Aorta (tissue), 5 donors: ENCODE measurements at places on chromosomes 4 and X.

DNA sequence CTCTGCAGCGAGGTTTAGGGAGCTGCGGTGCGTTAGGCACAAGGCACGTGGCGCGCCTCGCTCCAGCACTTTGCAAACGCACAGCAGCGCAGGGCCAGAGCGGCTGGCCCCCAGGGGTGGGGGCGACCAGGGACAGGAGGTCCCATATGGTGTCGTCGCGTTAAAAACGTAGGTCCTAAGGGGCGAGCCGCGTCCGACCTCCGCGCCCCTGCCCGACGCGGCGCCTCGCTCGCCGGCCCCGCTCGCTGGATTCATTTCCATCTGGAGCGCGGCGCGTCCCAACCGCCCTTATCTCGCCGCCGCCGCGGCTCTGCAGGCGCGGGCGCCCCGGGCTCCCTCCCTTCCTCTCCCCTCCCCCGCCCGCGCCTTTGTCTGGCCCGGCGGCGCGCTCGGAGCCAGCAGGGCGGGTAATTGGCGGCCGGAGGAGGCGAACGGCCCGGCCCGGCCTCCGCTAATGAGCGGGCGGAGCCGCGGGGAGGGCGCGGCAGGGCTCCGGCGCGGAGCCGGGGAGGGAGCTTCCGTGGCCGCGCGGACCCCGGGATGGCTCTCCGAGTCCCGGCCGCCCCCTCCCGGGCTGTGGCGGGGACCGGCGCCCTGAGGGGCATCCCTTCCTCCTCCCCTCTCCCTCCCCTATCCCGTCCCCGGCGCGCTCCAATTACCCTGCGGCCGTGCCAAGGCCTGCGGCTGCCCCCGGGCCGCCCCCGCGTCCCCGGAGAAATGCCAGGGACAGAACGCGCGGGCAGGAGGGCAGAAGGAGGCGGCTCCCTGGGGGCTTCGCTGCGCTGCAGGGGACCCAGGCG is 409.0 kb downstream of the BCOR start:
- peak; percentile 85 for DNase-seq

- DNase-seq, result no peak
Measured at GRCh38 chrX:13198056-13198761, 121.6 kb downstream of the ATXN3L start.

DNA sequence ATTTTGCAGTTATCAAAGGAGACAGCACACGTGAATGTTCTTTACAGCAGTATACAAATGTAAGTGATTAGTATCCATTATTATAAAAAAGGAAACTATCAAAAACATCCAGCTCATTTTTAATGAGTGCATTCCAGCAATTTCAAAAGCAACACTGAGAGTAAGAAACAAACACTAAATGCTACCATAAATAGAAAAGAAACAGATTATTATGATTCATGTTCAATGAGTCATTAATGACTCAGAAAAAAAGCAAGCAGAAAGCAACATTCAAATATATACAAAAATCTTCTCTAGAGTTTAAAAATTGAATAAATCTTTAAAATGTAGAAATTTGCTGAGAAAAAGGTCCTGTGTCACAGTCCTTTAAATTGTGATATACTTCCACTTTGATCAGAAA is 346.5 kb upstream of the FMR1 start:
- DNase-seq, result no peak

DNA sequence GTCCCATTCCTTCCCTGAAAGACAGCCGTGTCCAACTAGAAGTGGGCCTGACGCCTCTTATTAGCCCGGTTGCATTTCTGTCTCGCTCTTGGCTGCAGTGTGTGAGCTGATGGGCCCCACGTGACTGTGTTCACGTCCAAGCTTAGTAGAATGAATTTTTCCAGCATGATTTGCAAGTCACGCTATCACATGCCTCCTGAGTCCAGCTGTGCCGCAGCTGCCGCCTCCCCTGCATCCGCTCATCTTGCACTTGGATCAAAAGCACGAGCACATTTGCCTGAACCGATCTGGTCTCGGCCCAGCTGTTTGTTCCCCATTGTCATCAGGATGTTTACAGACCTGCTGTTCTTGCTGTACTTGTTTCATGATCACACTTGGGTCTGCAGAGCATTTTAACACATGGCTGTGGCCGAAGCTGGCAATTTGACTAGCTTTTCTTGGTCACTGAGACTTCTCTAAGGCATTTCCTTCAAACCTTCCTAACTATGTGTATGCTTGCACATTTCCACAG is 126.5 kb downstream of the KIT start:
- peak; percentile 90 for DNase-seq

DNA sequence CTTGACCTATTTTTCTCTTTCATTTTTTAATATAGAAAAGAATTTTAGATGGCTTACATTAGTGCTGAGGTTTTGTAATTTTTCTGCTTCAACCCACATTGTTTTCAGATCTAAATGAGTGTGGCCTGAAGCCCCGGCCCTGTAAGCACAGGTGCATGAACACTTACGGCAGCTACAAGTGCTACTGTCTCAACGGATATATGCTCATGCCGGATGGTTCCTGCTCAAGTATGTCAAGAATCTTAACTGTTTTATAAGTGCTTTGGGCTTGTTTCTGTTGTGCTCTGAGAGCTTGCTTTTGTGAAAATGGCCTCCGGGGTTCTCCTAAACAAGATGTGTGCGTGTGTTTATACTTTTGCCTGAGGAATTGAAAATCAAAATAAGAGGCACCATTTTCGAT is 41.6 kb downstream of the NPNT start:
- DNase-seq, result no peak

DNA sequence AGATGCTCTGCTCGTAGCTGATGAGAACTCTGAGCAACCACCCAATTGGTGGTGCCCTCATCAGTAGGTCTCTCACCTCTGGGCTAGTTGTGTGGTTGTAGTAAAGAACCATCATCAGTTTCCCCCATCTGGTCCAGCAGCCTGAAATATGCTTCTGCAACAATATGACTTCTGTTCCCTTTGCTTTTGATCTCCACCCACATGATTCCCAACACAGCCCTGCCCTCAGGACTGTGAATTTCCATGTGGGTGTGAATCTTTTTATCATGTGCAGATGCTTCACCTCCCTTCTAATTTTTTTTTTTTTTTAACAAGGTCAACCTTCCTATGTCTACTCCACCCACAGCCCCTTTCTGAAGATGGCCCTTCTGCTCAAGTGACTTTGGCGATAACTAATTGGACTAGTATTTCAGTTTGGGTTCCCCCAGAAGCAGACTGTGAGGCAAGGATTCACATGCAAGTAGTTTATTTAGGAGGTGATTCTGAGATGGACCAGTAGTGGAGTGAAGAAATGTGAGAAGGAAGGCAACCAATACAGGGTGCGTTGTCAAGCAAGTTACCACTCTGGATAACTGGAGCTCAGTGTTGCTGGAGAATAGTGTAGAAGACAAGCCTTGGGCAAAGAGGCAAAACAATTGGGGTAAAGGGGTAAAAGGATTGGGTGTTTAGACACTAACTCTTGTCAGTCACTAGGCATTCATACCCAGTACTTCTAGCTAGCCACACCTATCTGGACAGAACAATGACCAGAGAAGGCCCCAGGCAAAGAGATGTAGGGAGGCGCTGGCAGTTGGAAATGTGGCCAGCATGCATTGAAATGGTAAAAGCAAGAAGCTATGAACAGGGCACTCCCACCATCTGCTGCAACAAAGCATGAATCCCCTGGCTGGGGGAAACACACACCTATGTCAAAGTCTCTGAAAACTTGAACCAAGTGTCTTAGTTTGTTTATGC is 466.2 kb downstream of the BCOR start:
- no peak for DNase-seq

GRCh38 chr4:47891928-47892327 is 22.5 kb downstream of the NFXL1 start:
- no peak for DNase-seq

DNA sequence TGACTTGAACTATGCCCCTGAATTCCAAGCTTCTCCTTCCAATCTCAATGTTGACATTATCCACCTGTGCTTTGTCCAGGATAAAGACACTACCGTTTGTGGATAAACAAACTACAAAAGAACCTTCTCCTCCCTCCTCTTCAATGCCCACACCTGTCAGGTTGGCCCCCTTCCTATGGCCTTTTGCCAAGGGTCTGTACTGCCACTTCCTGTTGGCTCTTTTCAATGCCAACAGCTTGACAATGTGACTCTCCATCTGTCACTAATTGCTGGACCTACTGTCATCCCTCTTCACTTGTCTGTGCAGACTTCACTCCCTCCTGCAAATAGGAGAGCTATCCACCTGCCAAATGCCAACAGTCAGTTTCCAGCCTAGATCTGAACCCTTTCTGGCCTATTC is 35.8 kb upstream of the MID1 start:
- no peak for DNase-seq

DNA sequence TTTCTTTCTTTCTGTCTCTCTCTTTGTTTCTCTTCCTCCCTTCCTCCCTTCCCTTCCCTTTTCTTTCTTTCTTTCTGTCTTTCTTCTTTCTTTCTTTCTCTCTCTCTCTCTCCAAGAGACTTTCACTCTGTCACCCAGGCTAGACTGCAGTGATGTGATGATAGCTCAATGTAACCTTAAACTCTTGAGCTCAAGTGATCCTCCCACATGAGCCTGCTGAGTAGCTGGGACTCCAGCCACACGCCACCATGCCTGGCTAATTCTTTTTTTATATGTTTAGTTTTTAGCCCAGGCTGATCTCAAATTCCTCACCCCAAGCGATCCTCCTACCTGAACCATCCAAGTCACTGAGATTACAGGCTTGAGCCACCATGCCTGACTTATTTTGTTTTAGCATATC is 64.3 kb upstream of the EMCN start:
- DNase-seq, result no peak
